H4 (cell line): ENCODE measurements at places on chromosomes 4 and X.
A peak's percentile ranks its signal among the peaks of the same experiment; 100 is the strongest.

GRCh38 chr4:88533937-88534750 is 10.6 kb upstream of the PYURF start:
- DNase-seq = peak; percentile 46

DNA sequence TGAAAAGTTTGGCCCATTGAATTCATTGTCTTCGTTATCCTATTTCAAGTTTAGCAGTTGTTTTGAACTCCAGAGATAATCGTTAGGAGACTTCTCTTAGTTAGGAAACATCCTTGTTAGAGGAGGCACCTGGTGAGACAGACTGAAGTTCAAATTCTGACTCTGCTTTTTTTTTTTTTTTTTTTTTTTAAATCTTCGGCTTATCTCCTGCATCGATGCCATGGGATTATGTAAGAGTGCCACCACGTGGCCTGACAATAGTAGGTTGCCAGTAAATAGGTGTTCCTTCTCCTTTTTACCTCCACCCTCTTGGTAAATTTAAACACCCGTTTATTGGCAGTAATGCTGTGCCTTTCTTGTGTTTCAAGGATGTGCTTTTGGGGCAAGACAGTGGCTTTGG is 149.3 kb downstream of the SOWAHB start:
- DNase-seq = peak; percentile 62

DNA sequence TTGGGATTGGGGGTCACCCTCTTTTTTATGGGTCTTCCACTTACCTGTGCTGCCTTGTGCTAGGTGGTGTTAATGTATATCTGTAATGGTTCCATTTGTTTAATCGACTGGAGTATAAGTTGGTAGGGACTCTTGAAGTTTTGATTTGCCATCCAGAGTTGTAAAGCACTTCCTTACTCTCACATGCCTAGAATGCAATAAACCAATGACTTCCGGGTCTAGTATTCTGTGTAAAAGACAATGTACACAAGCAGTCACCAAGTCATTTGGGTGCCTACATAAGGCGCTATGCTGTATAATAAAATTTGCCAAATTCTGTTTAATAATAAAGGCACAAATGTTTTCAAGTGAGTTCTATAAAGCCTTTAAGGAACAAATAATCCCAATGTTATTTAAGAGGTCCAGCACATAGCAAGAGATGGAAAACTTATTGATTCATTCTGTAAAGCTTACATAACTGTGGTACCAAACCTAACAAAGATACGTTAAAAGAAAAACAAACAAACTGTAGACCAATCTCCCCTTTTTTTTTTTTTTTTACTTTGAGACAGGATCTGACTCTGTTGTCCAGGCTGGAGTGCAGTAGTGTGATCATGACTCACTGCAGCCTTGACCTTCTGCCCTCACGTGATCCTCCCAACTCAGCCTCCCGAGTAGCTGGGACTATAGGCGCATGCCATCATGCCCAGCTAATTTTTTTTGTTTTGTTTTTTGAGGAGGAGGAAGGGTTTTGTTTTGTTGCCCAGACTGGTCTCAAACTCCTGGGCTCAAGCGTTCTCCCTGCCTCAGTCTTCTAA is 41.5 kb upstream of the HPRT1 start:
- DNase-seq = no peak

- no peak for DNase-seq
Observed at GRCh38 chrX:17464194-17464593, 89.2 kb downstream of the NHS start.

GRCh38 chrX:3963980-3964379 is 250.5 kb upstream of the PRKX start:
- DNase-seq = no peak

DNA sequence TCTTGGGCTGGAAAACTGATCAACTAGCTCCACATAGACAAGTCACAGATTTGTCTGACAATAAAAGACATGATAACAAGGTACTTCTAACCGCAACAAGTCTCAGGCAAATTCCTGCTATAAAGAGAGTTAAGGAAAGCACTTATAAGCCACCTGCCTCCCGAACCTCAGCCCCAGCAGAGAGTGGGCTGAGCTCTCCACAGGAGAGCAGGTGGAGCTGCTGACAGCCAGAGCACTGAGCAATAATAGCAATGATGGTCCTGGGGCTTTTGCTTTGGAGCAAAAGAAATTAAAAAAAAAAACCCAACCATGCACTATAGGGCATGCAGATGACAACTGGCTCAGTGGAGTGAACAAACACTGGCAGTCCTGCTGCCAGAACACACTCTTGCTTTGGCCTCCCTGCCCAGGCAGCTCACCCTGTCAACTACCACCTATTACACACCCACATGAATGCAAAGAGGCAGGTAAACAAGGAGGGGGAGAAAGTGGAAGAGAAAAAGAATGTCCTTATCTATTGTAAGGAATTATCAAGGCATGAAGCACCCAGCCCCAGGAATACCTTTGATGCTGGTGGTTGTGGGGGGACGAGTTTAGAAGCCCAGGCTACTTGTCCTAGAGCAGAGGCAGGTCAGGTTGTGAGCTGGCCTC is 135.8 kb upstream of the DGKK start:
- DNase-seq = no peak

DNA sequence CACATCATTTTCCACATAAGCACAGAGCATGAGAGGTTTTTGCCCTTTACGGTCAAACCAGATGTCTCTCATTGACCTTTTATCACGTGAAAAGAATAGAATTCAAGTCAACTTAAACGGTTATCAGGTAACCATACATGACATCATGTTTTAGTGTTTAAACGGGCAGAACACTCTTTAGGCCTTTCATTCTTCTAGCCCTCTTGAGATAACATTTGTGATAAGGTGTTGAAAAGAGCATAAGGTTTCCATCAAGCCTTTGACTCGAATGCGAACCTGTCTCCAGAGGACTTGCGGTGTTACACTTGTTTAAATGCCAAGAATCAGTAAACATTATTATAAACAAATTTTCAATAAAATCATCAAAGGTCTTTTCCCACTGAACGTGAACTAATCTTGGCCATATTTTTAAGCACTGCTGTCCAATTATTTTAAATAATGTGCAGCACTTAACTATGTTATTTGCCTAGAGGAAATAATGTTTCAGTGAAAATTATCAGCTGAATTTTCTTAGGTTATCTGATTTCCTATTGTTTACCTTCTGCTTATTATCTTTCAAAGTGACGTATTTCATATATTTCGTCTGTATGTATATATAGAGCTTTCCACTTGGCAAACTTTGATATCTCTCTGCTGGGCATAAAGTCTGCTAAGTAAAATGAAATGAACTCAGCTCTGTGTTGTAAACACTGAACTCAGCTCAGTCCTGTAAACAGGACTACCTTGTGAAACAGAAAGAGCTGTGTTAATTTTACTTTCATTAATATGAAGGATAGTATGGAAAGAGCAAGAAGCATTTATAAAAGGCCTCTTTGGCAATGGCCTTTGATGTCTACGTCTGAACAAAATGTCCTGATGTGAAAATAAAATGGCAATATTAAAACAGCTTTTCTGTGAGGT is 33.3 kb downstream of the TENM3 start:
- DNase-seq = peak; percentile 62

- DNase-seq = no peak
Observed at GRCh38 chr4:88939697-88940096, 117.3 kb downstream of the FAM13A start.

DNA sequence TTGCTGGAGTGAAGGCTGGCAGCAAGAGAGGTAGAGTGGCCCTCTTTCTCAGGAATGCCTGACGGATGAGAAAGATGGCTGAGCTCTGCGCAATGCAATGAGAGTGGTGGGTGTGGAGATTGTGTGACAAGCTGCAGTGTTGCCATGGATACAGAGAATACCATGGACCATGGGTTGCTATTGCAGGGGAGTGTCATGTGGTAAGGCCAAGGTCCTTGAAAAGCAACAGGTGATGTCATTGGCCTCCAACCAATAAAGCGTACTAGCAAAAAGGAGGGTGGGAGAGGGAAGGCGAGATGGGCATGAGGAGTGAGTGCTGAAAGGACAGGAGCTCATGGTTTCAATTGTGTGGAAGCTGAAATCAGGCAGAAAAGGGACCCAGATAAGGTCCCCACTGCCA is 1.8 kb downstream of the PNMA5 start:
- DNase-seq = no peak

- DNase-seq = peak; percentile 25
Observed at GRCh38 chrX:123962006-123962467, 531 bp downstream of the STAG2 start.

DNA sequence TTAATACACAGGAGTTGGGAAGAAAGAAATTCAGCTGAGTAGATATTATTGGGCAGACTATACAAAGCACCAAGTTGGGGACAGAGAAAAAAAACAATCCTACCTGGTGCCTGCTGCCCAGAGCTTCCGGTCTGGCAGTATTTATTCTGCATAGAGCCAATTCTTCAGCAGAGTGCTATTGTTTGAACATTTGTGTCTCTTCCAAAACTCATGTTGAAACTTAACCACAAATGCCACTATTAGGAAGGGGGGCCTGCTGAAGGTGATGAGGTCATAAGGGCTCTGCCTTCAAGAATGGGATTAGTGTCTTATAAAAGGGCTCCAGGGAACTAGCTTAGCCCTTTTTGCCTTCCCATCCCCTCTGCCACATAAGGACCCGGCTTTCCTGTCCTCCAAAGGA is 136.2 kb downstream of the EVC2 start:
- peak; percentile 17 for DNase-seq

DNA sequence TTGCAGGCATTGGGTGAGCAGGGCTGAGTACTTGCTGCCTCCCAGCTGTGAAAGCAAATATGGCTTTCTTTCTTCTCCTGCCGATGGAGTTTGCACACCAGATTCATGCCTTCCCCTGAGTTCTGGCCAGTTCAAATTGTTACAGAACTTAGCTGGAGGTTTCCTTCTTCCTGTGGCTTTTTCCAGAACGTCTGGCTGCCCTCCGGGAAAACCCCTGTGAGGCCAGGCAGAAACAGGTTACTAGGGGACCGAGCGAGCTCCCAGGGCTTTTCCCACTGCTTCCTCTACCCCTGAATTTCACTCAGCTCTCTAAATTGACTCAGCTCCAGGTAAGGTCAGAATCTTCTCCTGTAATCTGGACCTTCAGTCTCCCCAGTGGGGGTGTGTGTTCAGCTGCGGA is 482.4 kb downstream of the C4orf33 start:
- no peak for DNase-seq

- DNase-seq = peak; percentile 63
Observed at GRCh38 chr4:173835903-173836302, 305.9 kb upstream of the HAND2 start.

DNA sequence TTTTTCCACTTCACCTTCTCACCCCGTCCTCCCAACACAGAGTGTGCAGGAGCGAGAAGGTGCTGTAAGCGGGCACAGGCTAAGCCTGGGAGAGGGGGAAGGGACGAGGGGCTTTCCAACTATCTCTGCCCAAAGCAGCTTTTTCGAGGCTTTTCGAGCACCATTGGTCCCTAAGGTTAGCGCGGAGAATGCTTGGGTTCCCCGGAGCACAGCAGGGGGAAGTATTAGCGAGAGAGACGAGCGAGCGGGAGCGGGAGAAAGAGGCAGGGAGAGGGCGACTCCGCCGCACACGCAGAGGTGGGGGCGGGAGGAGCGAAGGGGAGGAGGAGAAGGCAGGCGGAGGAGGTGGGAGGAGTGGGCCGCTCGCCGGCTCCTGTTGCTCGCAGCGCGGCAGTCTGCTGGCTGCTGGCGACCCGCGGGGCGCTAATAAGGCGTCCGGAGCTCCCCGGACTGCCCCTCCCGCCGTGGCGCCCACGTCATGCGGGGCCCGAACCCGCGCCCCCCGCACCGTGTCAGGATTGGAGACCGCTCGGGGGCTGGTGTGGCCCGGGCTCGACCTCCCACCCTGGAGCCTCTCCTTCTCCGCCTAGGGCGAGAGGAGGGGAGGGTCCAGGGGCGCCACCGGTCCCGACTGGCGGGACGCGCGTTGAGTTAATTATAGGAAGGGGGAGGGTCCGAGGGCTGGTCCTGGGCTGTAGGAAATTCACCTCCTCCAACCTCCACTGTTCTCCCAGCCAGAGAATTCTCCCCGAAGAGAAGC is at the start of gene ADAMTS3:
Gene ADAMTS3 (minus strand): TSS at position 263 of the 760 bp plus-strand sequence. CDS start 459 bp downstream, outside the sequence.
- peak; percentile 64 for DNase-seq

- no peak for DNase-seq
Observed at GRCh38 chrX:132375941-132376340, 112.9 kb downstream of the MBNL3 start.

DNA sequence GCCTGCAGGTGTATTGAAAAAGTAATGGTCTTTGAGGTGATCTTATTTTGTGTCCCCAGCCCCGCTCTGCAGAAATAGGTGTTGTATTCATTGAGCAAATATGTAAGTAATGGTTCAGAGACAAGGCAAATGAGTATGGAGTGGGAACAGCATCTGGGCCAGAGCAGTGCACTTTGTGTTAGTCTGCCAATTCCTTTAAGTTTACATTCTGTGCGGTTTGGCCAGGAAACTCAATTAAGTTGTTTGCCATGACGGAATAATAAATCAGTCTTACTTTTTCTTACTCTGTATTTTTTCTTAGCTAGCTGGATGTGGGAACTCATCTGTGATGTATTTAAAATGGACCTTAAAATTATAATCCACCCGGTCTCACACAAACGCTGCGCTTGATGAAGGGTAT is 12.6 kb downstream of the DCLK2 start:
- DNase-seq = peak; percentile 53

DNA sequence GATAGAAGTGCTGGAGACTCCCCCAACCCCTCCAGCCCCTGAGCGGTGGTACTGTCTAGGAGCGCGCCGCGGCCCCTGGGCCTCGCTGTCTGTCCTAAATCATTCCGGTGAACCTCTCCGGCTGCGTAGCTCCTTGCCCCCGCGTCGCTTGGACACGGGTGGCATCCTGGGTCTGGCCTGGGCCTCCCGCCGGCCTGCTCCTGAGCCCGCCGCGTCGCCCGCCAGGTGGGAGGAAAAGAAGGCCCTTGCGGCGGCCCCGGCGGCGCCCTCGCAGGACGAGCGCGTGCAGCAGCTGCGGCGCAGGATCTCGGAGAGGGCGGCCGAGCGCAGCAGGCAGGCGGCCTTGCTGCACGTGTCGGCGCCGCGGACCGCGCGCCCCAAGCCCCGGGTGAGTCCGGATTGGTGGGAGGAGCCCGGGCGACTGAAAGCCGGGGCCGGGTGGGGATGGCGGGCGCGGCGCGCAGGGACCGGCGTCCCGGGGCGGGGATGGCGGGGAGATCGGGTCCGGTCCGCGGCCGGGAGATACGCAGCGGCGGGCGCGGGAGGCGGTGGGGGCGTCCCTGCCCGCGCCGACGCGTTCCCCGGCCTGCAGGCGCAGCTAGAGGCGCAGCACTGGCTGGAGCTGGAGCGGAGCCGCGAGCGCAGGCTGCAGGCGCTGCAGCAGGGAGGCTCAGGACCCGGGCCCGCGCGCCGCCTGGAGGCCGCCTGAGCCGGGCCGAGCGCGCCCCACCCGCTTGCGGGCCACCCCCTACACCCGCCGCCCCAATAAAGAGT is 6.5 kb upstream of the RNF4 start:
- DNase-seq = peak; percentile 47

DNA sequence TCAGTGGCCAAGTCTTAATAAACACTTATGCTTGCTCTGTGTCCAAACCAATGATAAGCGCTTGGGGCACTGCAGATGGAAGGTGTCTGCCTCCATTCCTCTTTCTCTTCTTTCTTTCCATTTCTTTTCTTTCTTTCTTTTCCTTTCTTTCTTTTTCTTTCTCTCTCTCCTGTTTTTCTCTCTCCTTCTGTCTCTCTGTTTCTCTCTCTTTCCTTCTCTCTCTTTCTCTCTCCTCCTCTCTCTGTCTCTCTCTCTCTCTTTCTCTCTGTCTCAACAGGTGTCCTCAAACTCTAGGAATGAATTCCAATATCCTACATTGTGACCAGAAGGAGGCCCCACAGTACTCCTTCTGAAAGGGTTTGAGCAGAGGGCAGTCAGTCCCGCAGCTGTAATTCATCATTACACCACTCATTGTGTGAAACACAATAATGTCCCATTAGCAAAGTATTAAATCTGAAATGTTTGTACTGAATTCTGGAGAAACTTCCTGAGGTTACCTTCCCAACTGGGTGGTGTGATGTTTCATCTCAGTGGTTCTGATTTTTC is 66.5 kb upstream of the PAGE1 start:
- DNase-seq = no peak
